ENCODE measurements at places on chromosomes 7 and 10. TPM values are rescaled to one million over a fixed set of nuclear protein-coding genes. Genes with fewer than 3 reads are reported as not detected.

DNA sequence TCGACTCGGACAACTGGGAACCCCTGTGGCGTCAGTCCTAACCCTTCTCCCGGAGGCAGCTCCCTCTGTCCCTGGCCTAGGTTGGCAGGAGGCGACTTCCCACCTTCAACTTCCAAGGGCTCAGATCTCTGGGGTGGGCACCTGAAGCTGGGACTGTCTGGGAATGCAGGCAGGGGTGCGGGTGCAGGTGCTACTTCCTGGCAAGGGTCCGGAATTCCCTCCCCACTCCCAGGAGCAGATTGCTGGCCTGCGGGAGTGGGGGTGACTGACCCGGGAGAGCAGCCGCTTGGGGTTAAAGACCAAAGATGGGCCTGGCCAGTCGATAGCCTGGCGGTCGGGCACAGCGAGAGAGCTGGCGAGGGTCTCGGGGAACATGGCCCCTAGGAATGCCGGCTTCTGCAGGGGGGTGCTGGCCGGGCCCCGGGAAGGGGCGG, 387 bp downstream of the EPHA1 start:
- no peak for DNase-seq

DNA sequence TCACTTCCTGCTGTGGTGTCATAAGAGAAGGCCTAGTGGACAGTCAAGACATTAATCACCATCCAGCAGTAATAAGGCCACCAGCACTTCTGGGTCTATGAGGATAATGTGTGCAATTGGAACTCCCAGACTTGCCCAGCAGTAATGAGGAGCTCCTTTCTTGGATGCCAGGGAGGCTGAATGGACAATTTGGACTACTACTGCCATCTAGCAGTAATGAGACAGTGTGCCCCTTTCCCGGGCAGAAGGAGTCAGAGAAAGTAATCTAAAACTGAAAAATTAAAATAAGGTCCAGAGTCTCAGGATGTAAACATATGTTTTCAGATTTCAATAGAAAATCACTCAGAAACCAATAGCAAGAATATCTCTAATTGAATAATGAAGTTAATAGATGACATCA, 400.4 kb downstream of the CDC14C start:
- no peak for DNase-seq

DNA sequence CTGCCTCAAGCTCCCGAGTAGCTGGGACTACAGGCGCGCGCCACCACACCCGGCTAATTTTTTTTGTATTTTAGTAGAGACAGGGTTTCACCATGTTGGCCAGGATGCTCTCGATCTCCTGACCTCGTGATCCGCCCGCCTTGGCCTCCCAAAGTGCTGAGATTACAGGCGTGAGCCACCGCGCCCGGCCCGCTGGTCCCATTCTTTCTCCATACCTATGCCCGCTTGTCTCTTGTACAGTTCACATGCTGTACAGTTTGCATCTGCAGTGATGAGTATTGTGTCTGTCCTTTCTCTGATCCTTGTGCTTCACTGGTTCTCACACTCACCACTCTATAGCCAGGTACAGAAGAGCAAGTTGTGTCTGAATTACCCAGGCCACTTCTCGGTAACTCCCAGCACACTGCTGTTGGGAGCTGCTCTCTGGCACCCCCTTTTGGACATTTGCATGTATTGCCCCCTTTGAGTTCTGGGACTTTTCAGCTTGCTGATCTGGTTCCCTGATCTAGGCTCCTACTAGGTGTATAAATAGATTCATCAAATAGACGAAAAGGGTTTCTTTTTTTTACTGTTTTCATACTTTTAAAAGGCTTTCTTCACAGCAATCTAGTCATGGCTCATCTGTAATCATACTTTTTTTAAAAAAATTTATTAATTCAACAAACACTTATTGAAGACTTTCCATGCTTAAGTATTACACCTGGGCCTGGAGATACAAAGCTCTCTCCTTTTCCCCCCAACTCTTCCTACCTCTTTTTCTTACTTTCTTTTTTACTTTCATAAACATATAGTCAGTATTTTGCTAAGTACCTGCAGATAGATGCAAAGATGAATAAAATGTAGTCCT, 53.5 kb downstream of the AOAH start:
- DNase-seq: peak; percentile 52

DNA sequence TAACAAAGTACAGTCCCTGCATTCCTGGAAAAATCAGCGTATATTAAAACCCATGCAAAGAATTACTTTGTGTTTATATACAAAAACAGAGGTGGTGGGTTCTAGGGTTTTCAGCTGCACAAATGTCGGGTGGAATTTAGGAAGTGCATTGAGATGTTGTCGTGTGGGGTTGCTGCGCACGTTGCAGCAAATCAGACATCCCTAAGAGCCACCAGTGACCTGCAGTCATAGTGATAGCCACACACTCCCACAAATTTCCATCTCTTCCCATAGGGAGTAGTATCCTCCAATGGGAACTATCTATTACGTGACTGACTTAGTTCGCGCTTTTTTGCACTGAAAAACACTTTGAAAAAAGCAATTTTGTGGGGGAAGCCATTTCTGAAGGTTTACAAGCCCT, 375.2 kb upstream of the GALNT17 start:
- no peak for DNase-seq

DNA sequence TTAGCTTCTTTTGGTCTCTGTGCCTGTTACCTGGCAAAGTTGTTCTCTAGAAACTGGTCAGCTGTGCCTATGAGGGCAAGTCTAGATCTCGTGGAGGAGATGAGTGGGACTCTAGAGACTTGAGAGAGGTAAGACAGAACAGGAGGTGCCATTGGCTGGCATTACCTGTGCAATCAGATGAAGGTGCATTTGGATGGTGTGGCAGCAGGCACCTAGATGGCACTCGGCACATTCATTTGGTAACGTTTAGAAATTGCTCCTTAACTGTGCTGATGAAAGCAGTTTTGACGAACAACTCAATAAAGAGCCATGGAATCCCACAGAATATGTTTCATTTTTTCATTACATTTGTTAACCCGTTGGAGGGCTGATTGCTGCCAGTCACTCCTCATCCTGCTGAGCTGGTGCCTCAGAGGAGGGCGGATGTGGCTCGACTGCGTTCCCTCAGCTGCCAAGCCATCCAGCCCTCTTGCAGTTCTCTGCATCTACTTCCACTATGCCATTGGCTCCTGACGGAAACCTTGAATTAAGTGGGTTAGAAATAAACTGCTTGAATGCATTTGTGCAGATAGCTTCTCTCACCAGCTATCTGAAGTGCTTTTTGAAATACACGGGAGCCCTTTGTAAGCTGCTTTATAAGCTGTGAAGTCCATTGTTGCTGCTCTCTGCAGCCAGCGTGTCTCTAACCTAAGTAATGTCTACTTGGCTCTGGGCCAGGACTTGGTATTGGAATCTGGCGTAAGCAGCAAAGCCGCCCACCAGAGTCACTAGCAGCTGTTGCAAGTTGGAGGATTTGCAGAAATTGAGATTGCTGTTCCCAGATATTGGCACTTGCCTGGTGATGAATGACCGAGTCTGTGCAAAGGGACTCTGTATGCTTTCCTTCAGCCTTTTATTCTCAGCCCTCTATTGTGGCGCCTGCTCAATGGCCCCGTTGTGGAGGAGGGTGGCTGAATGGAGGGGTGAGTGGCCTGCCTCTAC, 87.4 kb downstream of the LRRC4 start:
- no peak for DNase-seq

DNA sequence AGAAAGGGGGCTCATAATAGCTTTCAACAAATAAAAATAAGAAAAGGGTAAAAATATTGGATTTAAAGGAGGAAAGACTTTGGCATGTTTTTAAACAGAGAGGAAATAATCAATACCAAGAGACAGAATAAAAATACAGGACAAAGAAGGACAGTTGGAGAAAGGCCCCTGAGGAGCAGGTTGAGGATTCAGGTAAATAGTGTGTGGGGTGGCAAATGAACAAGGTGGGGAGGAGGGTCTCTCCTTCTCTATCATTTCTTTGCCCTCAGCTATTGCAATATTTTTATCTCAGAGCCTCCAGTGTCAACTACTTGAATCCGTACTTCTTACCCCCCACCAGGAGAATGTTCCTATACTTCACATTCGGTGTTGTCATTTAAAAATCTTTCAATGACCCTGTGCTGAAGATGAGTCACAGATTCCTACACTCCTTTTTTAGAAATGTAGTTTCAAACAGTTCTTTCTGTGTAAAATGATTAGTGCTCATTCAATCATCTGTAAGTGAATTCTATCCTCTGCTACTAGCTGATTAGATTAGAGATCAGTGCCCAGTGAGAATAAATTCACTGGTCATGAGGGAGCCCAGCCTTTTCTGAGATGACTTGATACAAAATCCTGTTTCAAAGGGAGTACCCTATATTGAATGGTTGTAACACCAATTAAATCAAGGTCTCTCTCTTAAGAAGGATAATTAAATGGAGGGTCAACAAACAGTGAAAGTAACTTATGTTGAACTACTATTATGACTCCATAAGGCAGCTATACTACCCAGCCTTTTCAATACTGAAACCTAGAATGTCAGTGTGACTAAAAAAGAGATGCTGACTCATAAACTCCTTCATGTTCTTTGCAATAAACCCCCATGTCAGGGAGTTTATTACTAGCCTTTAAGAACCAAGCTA, 50.4 kb upstream of the WNT16 start:
- no peak for DNase-seq

GRCh38 chr7:26587536-26587935, 276.9 kb downstream of the SKAP2 start:
- DNase-seq: no peak

- no peak for DNase-seq
Observed at GRCh38 chr7:135714534-135715009, 13.4 kb downstream of the SLC13A4 start.

DNA sequence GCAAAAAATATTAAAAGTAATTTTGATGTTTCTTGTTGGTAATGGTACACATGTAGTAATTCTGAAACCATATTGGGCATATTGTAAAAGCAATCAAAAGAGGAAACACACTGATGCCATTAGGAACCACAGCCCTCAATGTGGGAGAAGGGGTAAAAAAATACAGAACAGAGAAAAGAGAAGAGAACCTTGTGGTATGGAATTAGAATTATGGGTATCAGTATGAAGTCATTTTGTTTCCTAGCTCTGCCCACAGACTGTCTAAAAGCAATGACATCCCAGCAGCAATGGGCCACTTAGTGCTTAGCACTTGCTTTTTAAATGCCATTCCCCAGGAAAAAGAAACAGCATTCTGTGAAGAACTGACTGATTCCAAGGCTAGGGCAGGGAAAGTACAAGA, 61.5 kb downstream of the CPVL start:
- DNase-seq: no peak

DNA sequence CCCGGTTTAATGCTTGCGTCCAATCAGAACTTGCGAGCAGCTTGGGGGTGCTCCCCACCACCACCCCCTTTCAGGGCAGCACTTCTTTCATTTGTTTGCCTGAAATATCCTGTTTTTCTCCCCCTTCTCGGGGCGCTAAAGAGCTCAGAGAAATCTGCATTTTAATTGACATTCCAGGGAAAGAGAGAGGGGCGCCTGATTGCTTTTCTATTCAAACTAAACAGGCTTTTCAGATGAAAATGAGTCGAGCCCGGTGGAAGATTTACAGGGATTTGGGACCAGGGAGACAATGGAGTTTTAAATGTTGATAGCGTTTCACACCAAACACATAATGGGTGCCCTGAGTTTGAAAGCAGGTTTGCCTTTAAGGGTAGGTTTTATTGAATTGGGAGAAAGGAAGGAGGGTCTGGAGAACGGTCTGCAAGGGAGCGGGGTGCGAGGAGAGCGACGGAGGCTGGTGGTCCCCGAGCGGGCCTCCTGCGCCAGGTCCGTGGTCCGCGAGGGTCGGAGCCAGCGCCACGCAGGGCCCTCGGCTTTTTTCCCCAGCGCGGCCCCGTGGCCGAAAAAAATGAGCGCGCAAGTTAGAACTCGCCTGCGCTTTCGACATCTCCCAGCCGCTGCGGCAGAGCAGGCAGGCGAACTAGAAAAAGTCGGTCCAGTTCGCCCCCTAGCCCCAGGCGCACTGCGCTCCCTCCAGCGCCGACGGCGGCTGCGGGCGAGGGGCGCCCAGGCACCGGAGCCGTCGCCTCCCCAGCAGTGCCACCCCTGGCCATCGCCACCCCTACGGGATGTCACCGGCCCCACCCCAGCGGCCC, 1.3 kb downstream of the FGFR2 start:
- no peak for DNase-seq

- no peak for DNase-seq
Observed at GRCh38 chr7:2258661-2259365, 16.8 kb downstream of the NUDT1 start.

KAZALD1 gene
- not detected for total RNA-seq

GIMAP8 gene
- total RNA-seq: 50.1 TPM

LRIT1 gene
- total RNA-seq: not detected

ACBD7 gene
- 0.35 TPM for total RNA-seq

ETV1 gene
- 0.26 TPM for total RNA-seq

GNA12 gene
- 22.1 TPM for total RNA-seq

All from T-cell (primary cell).